CD4-positive, alpha-beta T cell (primary cell): ENCODE measurements at places on chromosomes 3 and 15. TPM values are rescaled to one million over a fixed set of nuclear protein-coding genes. Genes with fewer than 3 reads are reported as not detected.
A peak's percentile ranks its signal among the peaks of the same experiment; 100 is the strongest.

DNA sequence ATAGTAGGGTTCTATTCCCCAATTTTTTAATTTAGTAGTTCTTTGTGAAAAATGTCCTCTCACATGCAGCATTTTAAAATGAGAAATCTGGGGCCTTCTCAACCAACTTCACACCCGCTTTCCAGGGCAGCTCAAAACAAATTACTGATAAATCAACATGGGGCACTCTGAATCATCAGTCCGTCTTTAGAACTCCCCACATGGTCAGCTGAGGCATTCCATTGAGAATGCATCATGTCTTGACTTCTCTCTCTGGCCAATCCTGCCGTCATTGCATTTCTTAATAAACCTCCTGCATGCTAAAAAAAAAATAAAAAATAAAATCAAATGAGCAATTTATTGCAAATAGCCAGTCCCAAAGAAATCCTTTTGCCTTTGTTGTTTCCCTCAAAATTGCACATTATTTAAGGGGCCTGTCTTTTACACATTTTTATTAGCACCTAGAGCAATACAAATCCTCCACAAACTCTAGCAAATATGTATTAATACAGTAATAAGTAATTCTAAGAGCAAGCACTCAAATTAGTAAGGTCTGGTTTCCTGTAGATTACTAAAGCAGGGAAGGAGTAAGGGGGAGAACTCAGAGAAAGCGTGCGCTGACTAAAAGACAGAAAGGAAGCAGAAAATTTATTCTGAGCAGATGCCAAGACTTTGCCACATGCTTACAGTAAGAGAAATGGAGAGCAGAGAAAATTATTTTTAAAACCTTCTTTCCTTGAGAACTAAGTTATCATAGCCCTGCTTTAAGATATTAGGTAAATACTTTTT is 175.7 kb downstream of the TNIK start:
- DNase-seq: no peak

DNA sequence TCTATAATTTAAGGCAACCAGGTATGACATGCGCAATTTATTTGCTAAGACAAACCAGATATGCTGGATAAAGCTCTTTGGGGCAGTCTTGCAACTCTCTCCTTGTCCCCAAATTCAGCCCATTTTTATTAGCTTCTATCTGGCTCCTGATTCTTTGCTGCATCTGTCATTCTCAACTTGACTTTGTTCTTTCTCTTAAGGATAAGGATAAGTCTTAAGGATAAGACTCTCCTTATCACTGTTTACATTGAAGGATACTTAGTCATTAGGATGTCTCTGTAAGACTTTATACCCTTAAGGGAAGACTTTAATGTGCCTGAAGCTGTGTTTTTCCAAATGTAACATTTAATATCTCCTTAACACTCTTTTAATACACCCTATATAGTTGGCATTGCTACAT is 49.2 kb downstream of the ALCAM start:
- DNase-seq: no peak

DNA sequence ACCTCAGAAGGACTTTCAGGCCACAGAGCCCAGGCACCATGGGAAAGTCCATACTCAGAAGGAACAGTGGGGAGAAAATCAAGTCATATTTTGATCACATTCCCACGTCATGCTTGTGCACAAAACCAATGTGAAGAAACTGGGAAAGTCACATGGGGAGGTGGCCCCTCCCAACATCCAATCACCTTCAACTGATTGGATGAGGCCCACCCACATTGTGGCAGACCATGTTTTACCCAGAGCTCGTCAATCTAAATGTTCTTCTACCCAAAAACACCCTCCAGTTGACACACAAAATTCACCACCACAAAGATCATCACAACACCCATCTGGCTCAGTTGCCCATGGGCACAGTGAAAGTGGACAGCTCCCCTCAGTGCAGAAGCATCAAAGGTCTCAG is 248.2 kb upstream of the IGF1R start:
- no peak for DNase-seq

- DNase-seq: no peak
Measured at GRCh38 chr15:50267577-50267976, 2.1 kb upstream of the HDC start.

DNA sequence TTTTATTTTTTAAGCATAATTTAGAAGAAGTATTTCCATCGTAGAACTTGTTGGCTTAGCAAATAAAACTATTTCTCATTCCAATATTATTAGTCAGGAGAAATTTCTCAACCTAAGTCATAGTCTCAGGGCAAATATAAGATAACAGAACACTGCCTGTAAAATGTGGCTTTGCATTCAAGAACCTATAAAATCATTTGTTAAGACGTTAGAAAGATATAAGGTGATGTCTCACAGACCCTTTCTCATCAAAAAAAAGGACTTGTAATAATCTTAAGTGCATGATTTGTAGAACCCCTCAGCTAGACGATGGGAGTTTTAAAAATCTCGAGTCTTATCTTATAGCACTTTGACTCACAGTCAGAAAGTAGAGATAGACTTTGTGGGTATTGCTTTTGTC is 314.7 kb upstream of the CFAP20DC start:
- DNase-seq: no peak

GRCh38 chr3:28053759-28054158 is 187.7 kb upstream of the CMC1 start:
- DNase-seq: no peak

DNA sequence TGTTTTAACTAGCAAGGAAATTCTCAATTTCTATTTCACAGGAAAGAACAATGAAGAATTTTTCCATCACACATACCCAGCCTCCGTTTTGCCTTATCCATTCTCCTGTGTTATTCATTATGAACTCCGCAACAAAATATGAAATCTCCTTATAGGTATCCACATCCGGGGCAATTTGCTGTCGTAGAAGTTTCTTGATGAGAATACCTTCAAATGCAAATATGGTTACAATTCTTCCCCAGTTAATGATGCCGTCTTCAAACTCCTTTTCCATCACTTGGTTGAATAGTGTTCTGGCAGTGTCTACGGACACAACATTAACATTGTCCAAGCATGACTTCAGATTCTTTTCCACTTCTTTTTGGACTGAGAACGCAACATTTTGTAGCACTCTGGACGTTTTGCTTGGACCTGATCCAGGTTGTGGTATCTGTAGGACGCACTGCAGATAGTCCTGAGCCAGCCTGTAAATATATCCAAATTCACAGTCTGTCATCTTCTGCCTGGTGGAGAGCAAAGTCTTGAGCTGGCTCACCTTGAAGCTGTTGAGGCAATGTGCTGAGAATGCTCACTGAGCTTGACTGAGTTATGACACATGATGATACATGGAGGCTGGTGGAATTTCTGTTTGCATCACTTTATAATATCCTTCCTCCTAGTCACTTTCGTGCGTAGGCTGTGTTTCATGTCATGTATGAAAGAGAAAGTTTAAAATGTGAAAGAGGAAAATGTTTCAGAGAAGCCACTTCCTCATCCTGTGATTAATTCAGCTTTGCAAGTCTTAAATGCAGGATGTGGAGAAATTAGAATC is at the start of gene BCL2A1:
Gene BCL2A1, minus strand, starts transcription at position 573 of the 811 bp plus-strand sequence. Its CDS starts 77 bp downstream, at position 496.
- DNase-seq: peak; percentile 18

DNA sequence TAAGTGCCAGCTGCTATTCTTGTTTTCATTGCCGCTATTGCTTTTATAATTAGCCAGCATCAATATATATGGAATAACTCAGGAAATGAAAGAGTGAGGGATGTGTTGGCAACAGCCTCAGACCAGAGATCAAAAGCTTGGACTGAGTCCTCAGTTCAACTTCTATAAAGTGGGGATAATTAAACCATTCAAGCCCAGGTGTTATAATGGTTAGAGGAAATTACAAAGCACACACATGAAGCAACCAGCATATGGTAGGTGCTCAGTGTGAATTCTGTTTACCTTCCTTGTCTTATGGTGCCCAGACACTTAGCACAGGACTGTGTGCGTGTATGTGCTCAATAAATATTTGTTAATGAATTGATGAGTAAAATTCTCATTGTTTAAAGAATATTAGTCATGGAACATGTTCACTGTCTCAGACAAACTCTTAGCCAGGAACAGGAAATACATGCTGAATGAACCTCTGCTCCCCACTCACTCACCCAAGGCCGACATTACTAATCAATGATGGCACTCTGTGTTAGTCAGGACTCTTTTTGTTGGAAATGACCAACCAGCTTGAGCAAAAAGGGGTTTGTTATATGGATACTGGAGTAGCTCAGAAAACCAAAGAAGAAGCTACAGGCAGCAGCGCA is 16.7 kb upstream of the CCDC174 start:
- no peak for DNase-seq

DNA sequence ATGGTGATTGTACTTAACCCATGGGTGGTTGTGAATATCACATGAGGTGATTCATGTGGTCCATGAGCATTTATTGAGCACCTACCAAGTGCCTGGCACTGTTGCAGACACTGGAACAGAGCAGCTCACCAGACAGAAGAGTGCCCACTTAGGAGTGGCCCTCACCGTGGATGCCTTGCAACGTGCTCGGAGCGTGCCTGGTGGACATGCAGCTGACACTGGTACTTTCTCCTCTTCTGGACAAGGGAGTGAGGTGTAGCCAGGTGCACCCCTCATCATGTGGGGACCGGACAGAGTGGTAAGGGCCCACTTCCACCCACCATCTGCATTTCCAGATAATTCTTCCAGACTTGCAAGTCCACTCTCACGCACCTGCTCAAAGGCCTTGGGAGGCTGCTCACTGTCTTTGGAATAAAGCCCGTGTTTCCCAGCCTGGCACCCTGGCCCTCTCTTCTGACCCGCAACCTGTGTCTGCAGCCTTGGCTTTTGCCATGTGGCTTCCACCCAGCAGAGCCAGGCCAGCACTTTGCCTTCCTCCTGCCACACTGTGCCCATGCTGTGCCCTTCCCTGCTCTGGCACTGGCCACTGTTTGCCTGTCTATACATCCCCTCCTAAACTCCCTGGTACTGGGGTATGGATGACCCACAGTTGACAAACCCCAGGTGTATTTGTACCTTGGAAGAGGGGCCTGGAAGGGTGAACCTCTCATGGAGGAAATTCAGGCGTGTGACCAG is 90.9 kb upstream of the SEC13 start:
- DNase-seq: no peak

DNA sequence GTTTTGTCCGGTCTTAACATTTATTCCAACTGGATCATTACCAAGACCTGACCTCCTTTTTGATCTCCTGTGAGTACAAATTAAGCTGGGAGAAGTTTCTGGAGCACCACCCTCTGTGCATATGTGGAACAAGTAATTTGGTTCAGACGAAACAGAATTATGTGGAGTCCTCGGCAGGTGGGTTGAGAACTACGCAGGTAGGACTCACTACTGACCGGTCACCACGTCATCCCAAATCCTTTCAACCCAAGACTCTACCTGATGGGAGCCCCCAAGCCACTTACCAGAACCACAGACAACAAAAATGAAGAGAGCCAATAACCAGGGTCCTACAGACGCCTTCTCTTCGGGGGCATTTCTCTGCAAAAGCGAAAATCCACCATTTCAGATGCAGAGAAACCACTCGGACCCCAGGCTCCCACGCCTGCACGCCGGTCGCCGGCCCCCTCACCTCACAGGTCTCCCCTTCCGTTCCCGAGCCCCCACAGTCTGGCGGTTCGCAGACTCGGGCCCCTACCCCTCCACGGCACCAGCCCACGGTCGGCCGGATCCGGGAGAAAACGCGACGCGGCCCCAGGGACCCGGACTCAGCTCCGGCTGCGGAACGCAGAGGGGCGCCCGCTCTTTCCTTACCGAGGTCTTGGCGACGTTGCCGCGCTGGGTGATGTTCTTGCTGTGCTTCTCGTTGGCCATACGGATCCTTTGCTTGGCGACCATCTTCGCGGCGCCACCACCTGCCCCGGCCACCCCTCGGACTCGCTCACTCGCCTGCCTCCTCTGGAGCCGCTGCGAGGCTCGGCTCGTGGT is 674 bp downstream of the SERP1 start:
- peak; percentile 26 for DNase-seq

GRCh38 chr15:31434588-31435260 is 108.1 kb downstream of the KLF13 start:
- DNase-seq: peak; percentile 91

GRCh38 chr3:66991459-66991858 is 6.6 kb upstream of the KBTBD8 start:
- no peak for DNase-seq

DNA sequence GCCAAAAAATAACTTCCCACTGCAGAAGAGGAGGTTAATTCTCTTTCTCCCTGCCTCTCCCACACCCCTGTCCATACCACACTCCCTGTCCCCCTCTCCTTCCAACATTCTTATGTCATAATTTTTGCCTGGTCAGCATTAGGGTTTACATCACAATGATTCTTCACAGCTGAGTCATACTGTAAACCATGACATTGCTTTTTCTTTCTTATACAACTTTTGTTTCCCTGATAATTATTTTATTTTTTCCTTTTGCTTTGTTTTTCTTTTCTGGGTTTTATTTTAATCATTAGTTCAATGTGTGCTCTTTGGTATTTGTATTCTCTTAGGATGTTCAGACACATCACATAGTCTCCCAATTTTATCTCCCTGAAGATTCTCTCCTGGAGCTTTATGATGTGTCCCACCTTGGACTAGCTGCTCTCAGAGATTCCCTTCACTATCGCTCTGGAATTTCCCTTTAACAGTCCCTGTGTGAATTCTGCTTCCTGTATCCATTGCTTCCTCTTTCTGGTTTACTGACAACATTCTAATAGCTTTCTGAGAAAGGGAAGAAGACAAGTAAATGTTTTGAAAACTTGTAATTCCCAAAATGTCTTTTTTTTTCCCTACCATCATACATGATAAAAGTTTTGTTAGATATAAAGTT is 70.7 kb downstream of the SOX2 start:
- no peak for DNase-seq

- DNase-seq: no peak
Measured at GRCh38 chr3:18556001-18556408, 130.9 kb upstream of the SATB1 start.

DNA sequence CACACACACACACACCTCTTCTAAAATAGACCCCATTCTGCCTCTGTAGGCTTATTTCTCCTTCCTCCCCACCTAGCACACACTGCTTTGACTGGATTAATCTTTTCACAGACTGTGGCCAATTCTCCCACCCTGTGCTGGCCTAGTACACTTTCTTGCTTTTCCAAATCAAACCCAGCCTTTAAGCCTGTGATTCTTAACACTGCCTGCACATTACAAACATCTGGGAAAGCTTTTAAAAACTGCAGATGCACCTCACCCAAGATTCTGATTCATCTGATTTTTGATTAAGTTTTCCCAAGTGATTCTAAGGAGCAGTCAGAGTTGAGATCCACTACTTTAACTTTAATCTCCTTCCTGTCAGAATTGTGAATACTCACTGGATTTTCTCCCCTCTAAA is 12.8 kb downstream of the CSNK1G1 start:
- no peak for DNase-seq

CXCR6 gene
- 1.7 TPM for total RNA-seq

P2RY13 gene
- total RNA-seq: not detected

UROC1 gene
- total RNA-seq: not detected

DPPA2 gene
- not detected for total RNA-seq

VILL gene
- 23.2 TPM for total RNA-seq

CCDC51 gene
- total RNA-seq: 5.5 TPM

TRIM42 gene
- total RNA-seq: not detected

NAA80 gene
- total RNA-seq: 48.8 TPM
